ENCODE measurements at places on chromosomes 6 and 20.
A peak's percentile ranks its signal among the peaks of the same experiment; 100 is the strongest.

DNA sequence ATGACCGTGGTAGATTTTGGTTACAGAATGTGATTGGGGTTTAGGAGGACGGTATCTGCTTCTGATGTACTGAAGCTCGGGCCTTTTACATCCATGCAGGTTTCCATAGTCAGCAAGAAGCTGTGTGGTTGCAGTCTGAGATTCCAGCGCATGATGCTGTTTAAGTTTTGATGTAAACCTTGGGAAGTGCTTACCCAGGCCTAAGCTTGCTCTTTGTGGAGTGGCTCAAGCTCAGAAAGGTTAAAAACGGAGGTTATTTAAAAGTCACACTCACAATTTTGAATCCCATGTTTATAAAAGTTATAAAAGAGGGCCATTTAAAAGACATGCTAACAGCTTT is 121.4 kb downstream of the TIAM2 start:
- DNase-seq = no peak

DNA sequence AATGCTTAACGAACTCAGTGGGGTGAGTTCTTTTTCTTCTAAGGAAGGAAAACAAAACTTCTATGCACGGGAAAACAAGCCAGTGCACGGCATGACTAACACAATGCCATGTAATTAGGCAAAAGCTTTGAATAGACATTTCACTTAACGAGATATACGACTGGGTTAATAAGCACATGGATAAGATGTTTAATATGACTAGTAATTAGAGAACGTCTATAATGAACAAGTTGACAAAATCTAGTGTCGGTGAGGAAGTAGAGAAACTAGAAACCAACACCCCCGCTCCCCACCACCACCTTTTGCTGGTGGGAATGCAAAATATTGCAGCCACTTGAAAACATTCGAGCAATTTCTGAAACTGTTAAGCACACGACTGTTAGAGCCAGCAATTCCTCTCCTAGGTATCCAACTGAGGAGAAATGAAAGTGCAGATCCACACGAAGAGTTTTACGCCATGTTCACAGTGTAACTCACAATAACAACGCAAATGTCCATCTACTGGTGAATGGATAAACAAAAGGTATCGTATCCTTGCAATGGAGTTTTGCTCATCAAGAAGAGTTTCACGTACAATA is 644.9 kb upstream of the AGPAT4 start:
- DNase-seq = no peak

GRCh38 chr6:30102414-30102969 is 10.4 kb downstream of the TRIM31 start:
- DNase-seq = no peak

- DNase-seq = no peak
Measured at GRCh38 chr20:60300374-60300773, 342.2 kb downstream of the CDH26 start.

DNA sequence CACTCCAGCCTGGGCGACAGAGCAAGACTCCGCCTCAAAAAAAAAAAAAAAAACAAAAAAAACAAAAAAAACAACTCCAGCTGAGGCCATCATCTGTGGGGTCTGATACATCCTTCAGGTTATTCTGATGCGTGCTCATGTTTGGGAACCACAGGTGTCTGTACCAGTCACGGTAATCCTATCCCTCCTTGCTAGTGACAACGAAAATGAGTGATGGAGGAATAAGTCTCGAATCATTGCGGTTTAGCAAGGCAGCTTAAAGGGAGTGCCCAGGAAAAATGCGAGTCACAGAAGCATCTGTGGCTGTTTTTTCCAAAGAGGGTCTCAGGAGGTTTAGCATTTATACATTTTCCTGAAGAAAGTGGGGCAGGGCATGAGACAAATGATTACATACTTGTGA is 48.8 kb downstream of the MCUR1 start:
- DNase-seq = no peak

GRCh38 chr6:139748353-139749146 is 374.1 kb upstream of the CITED2 start:
- DNase-seq = no peak

- DNase-seq = no peak
Measured at GRCh38 chr6:10690651-10691445, 3.6 kb downstream of the C6orf52 start.

DNA sequence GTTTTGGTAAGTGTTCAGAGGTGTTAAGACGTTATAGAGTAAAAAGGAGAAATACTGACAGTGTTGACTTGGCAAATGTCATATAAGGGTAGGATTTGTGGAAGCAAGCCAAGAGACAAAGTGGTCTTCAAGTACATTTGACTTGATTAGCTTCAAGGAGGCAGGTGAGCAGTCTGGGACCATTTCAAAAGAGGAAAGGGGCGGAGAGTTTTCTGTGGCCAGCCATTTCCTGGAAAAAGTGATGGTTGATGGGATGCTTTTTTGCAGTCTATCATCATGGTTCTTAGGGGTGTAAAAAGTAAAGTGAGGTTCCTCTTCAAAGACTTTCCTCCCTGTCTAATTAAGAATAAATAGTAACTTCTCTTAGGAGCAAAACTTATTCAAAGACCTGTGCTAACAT is 28.7 kb downstream of the FKBP1A start:
- peak; percentile 26 for DNase-seq

DNA sequence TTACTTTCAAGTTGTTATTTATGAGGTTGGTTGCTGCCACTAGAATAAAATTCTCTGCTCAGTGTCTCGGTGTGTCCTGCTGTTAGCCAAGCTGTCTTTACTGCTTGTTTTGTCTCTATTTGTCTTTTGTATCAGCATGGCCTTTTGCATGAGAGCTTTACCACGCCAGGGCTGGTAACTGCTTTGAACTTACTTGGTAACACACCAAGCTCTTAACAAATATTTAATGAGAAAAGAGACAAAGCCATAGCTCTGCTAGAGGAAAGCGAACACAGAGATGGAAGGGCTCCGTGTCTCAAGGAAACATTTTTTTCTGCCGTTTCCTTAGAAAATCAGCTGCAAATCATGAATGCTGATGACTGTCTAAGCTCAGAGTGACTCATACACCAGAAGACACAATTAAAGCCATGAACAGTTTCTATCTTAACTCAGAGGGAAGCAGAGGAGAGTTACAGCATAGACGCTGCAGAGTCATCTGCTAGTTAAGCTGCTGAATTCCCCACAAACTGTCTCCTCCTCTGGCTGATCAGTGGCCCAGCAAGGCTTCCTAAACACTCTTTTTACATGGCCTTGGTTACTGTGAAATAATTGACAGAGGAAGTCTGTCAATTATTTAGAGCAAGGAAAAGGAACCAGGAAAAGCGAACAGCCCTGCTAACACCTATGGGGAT is 44.8 kb downstream of the AGPAT4 start:
- no peak for DNase-seq

DNA sequence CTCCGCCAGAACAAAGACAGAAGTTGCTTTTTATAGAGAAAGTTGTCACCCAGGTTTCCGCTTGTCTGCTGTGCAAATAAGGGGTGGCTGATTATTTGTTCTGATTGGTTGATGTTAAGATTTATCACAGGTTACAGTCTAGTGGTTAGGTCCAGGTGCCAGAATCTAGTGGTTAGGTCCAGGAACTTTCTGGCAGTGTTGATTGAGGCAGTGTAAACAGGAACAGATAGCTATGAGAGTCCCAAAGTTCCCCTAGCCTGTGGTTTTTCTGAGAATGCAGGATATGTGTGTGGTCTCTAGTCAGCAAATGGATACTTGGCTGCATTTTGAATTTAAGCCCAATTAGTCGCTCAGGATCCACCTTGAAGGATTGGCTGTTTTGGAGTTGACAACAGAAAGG is 148.0 kb downstream of the TMEM200A start:
- peak; percentile 13 for DNase-seq

GRCh38 chr20:21557241-21558020 is 43.6 kb upstream of the NKX2-2 start:
- no peak for DNase-seq

GRCh38 chr6:19663479-19663878 is 173.7 kb upstream of the ID4 start:
- DNase-seq = no peak

- peak; percentile 18 for DNase-seq
Measured at GRCh38 chr6:85669735-85670194, 27.1 kb upstream of the SYNCRIP start.

- no peak for DNase-seq
Measured at GRCh38 chr6:46220352-46221221, 49.8 kb upstream of the ENPP5 start.

DNA sequence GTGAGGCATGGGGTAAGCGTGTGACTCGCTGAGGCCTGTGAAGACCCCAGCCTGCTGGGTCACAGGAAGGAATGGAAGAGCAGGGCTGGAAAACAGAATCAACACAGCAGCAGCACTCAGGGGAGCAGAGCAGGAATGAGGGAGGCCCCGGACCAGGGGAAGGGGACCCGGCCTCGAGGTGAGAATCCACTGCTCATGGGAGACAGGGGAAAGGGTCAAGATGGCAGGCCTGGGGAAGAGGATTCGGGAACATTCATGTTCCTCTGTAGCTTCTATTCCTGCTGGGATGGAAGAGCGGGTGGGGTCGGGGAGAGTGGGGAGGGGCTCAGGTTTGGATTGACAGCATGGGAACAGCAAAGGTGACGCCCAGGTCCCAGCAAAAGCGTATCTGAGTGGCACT is 59.4 kb downstream of the NPEPL1 start:
- no peak for DNase-seq

GRCh38 chr20:32830437-32830836 is 10.7 kb downstream of the MAPRE1 start:
- no peak for DNase-seq

DNA sequence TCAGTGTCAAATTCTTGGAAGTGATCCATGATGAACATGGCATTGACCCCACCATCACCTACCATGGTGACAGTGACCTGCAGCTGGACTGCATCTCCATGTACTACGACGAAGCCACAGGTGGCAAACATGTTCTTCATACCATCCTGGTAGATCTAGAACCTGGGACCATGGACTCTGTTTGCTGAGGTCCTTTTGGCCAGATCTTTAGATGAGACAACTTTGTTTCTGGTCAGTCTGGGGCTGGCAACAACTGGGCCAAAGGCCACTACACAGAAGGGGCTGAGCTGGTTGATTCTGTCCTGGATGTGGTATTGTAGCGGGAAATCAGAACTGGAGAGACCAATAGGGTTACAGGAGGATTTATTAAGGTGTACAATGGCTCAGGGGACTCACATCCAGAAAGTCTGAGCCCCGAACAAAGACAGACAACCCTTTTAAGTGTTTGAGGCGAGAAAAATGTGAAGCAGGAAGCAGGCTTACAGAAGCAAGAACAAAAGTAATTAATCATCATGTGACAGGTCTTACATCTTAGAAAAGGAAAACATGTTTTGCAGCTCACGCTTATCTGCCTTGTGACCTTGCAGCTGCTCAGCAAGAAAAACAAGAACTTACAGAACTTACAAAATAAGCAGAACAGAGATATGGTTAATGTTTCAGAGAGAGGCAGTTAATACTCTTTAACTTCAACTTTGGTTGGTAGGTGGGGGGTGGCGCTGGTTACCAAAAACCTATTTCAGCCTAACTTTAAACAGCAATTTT is 58.8 kb upstream of the MOCS1 start:
- no peak for DNase-seq

- DNase-seq = no peak
Measured at GRCh38 chr6:141258516-141258915, 874.2 kb upstream of the GJE1 start.

DNA sequence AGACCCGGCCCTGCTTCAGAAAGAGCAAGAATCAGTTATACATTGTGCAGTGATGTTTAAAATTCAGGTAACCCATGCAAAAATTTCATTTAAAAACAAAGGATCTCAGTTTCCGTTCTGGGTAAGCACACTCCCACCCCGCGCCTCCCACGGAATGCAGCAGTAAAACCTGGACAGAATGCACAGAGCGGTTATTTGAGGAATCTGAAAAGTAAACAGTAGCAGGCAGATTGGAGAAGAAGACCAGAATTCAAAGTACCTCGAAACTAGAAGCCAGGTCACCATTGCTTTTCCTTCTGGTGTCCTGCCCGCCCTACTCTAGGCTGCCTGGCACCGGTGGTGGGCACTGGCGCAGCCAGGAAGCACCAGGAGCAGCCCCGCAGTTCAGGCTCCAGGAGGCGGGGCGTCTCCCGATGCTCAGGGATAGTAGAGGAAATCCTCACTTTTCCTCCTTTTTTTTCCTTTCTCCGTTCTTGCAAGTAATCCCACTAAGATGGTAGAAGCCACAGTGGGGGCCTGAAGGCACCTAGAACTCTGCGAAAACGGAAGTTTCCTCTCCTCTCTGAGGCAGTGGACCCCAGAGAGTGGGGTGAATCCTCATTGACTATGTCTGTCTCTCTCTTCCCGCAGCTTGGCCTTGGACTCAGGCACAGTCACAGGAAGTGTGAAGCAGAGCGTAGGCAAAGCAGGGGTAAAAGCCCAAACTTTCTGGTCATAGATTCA is 28.3 kb downstream of the METTL24 start:
- no peak for DNase-seq

GRCh38 chr6:84581494-84582259 is 182.7 kb downstream of the TBX18 start:
- no peak for DNase-seq

GRCh38 chr20:22546344-22546743 is 38.0 kb downstream of the FOXA2 start:
- no peak for DNase-seq

- no peak for DNase-seq
Measured at GRCh38 chr6:136405420-136406029, 115.9 kb upstream of the BCLAF1 start.

- no peak for DNase-seq
Measured at GRCh38 chr6:36633915-36634314, 39.8 kb downstream of the SRSF3 start.

GRCh38 chr20:24842918-24843715 is 106.0 kb upstream of the CST7 start:
- no peak for DNase-seq

DNA sequence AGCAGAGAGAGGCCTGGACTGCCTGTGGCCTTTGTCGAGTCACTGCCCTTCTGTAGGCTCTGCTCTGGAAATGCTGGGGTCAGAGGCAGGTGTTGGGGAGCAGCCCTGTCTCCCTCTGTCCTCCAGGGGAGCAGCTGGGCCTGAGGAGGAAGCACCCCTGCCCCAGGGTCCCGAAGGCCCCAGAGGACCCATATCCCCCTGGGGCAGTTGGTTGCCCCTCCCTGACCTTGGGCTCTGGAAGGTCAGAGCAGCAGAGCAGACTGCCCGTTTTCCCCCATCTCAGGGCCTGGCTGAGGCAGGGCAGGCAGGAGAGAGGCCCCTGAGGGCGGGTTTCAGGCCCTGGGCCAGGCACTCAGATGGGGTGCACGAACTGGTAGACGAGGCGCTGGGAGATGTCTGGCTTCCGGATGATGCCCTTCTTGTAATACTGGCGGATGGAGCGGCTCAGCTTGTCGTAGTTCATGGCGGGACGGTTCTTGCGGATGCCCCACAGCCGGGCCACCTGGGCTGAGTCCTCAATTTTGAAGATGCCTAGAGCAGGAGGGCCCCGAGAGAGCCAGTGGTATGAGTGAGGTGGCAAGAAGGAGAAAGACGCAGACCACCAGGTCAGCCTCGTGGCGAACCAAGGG is 18.1 kb downstream of the SPDEF start:
- DNase-seq = no peak

GRCh38 chr20:19288636-19289035 is 76.2 kb downstream of the SLC24A3 start:
- DNase-seq = no peak

DNA sequence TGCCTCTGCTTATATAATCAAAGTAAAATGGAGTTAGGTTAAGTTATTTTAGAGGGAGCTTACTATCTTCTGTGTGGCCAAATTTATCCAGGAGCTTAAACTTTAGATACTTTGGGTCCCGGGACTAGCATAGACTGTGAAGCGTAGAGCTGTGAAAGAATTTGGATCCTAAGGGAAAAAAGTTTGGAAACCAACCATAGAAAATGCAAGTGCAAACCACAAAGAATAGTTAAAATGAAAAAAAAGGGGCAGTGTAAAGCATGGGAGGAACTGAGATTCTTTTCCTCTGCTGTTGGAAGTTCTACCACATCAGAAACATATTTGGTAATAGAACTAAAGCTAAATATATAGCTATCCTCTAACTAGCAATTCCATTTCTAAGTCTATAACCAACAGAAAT is 232.2 kb upstream of the FLRT3 start:
- DNase-seq = no peak
